ENCODE measurements at places on chromosomes 5 and 9.

- peak; percentile 97 for DNase-seq
Observed at GRCh38 chr9:137055385-137056364, 1.8 kb upstream of the ENTPD2 start.

- no peak for DNase-seq
Observed at GRCh38 chr9:27499451-27499850, 24.6 kb upstream of the IFNK start.

- no peak for DNase-seq
Observed at GRCh38 chr9:87547671-87548081, 50.0 kb downstream of the DAPK1 start.

DNA sequence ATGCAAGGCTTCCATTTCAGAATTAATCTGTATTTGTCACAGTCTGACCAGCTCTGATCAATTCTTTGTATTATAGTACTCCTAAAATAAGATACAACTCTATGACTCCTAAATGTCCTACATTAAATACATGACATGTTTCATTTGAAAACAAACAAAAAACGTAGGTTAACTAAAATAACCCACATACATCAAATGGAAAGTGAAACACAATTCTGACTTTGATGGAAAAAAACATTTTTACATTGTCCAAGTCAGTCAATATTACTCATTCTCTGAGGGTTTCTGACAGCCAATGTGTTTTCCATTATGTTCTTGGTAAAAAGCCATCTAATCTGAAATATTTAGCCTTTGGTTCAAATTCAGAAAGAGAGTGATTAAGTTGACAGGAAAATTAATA is 8.7 kb downstream of the HMGCS1 start:
- DNase-seq = no peak

DNA sequence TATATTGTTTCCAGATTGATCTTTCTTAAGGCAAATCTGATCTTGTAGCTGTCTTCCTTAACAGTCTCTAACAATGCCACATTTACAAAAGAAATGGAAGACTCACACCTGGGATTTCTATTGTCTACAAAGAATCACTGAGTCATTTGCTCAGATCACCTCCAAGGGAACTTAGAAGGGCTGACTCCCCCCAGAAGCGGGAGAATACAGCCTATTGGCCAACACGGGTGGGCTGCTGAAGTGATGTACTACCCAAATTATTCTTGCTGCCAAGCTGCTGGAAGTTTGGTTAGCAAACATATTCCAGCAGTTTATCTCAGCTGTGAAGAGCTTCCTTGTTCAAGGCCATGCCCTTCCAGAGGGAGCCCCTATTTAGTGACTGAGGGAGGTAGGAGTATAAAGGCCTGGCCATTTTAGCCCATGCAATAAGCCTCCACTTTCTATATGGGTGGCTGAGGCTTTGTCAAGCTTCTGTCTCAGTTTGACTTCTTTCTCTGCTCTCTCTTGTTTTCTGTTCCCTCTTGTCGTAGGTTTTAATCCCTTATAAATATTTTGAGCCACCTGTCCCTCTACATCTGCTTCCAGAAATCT is 379.4 kb downstream of the PRR16 start:
- DNase-seq = no peak

- DNase-seq = no peak
Observed at GRCh38 chr5:16057277-16057676, 122.3 kb downstream of the MARCHF11 start.

DNA sequence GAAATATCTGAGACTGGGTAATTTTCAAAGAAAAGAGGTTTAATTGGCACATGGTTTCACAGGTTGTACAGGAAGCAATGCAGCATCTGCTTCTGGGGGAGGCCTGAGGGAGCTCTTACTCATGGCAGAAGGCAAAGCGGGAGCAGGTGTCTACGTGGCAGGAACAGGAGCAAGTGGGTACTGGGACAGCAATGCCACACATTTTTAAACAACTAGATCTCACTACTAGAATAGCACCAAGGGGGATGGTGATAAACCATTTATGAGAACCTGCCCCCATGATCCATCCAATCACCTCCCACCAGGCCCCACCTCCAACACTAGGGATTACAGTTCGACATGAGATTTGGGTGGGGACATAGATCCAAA is 47.6 kb upstream of the HOMER1 start:
- no peak for DNase-seq

DNA sequence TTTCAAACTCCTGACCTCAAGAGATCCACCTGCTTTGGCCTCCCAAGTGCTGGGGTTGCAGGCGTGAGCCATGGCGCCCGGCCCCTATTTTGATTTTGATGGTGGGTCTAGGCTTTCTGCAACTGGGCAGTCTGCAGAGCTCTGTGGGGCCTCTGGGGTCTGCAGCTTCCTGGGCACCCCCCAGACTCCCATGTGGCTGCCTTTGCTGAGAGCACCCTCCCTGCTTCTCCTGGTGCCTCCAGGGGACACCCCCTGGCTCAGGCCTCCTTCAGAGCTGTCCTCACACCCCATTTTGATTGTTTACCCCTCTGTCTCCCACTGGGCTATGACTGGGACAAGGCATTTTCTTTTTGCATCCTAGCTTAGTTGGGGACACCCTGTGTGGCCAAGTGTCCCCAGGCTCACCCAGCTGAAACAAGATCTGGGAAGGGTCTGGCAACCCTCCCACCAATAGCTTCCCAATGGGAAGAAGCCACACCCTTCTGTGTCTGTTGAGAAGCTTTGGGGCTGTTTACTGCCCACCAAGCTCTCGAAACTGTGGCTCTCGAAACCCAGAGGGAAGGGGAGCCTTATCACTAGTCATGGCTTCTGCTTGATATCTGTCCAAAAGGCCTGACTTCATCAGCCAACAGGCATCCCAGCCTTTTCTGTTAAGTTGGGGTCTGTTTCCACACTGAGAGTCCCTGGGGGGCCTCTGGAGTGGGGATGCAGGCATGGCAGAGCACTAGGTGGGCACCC is 204.4 kb upstream of the IER5L start:
- DNase-seq = no peak

DNA sequence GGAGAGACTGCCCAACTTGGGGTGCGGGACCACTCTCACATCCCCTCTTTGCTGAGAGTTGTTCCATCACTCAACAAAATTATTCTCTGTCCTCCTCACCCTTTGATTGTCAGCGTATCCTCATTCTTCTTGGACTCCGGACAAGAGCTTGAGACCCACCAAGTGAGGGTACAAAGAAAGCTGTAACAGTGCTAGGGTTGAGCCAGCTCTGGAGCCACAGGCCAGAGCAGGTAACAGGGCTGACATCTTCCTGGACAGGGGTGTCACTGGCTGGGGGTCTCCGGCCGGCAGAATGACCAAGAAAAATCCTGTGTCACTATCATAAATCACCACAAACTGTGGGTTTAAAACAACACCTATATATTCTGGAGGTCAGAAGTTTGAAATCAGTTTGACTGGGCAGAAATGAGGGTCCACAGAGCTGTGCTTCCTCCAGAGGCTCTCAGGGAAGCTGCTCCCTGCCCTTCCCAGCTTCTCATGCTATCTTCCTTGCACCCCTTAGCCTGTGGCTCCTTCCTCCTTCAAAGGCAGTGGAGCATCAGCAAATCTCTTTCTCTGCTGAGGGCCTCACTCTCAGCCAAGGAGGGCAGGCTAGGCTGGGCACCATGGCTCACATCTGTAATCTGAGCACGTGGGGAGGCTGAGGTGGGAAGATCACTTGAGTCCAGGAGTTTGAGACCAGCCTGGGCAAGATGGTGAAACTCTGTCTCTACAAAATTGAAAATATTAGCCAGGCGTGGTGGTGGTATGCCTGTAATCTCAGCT is 4.1 kb upstream of the BBLN start:
- DNase-seq = no peak

DNA sequence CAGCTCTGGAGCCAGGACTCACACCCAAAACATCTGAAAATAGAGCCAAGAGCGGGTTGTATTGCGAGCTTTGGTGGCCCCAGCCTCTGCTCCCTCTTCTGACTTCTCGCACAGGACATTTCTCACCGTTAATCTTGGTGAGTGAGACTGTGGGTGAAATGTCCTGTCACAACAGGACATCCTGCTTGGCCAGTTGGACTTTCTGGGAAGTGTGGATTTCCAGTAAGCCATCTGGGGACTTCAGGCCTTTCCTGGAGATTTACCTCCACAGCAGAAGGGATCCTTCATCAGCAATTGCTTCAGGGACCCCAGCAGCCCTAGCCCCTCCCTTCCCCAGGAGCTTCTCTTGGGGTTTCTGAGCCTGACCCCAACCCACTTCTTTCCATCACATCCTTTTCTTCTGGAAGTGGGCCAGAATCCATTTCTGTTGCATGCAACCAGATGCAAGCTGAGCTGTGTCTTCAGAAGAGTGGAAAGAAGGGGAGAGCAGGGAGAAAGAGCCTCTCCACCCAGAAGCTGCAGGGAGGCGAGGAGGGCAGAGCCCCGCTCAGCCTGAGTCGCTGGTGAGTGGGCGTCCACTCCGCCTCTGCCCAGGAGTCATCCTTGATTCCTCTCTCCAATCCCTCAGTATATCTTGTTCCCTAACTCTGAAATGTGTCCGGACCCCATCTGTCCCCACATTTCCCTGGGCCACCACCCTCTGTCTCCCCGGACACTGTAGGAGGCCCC is 50.3 kb upstream of the GADD45G start:
- no peak for DNase-seq

DNA sequence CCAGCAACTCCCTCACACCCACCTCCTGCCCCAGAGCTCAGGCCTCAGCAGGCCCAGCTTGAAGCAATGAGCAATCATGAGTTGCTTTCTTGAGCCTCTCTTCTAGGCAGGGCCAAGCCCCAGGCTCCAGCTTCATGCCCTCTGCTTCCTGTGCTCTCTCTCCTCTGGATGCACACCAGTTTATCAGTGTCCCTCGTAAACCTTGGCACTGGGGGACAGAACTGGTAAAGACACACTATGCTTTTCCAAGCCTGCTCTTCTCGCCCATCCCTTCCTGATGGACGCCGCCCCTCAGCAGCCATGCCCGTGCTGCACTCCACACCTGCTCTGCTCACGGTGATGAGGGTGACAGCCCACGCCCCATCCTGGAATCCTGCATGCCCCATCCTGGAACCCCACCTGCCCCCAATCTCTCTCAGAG is 49.4 kb upstream of the ORM1 start:
- no peak for DNase-seq

DNA sequence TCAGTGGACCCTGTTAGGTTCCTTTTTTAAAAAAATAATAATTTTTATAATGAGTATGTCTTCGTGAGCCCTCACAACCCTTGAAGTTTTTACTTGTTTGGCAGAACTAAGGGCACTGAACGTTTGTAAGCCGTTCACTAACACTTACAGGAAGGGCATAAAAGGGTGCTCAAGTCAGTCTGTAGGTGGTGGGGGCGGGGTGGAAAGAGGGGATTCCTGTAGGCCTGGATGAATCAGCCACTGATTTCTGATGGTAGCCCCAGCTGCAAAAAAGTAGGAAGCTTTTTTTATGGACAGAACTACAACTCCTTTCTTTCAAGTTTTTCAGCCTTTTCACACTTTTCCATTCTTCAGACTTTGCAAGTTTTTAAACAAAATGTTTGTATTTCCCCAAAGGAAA is 35.8 kb downstream of the PIK3R1 start:
- no peak for DNase-seq

DNA sequence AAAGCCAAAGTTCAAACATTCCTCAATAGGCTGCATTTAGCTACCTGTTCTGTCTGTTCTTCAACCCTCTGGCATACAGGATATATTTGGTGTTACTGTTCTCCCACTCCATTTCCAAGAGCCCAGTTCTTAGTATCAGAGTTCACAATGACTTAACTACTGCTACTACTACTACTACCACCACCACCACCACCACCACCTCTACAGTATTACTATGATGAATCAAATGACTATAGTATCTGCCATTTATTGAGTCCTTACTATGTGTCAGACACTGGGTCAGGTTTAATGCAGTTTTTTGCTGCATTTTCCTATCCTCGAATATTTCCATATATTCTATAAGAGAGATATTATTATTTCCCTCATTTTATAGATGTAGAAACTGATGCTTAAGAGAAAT is 937 bp upstream of the CD180 start:
- DNase-seq = no peak

GRCh38 chr5:96624596-96624995 is 37.6 kb upstream of the CAST start:
- no peak for DNase-seq

DNA sequence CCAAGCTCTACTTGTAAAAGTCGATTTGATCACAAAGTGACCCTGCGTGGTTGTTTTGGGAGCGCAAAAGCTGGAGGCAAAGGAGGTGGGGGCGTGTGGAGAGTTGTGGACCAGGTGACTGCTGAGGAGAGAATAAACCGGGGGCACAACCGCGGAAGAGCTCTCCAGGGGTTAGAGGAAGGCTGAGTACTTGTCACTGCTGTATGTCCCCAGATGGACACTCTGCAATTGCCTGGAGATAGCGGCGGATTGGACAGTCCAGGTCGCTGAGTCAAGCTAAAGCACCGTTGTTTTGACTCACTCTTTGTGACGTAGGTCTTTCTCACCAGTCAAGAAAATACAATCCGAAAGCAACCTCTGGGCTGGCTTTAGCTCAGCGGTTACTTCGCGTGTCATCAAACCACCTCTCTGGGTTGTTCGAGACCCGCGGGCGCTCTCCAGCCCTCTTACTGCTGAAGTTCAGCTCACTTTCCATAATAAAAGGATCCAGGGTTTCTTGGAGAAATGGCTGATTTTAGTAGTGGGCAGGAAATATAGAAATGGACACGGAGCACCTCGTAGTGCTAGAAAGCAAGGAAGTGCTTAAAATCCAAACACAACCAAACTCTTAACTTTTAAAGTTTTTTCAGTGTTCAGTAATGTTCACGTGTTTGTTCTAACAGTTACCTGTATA is 25.7 kb downstream of the ZMAT2 start:
- DNase-seq = peak; percentile 38

- no peak for DNase-seq
Observed at GRCh38 chr5:176812269-176813259, 2.2 kb downstream of the UNC5A start.

DNA sequence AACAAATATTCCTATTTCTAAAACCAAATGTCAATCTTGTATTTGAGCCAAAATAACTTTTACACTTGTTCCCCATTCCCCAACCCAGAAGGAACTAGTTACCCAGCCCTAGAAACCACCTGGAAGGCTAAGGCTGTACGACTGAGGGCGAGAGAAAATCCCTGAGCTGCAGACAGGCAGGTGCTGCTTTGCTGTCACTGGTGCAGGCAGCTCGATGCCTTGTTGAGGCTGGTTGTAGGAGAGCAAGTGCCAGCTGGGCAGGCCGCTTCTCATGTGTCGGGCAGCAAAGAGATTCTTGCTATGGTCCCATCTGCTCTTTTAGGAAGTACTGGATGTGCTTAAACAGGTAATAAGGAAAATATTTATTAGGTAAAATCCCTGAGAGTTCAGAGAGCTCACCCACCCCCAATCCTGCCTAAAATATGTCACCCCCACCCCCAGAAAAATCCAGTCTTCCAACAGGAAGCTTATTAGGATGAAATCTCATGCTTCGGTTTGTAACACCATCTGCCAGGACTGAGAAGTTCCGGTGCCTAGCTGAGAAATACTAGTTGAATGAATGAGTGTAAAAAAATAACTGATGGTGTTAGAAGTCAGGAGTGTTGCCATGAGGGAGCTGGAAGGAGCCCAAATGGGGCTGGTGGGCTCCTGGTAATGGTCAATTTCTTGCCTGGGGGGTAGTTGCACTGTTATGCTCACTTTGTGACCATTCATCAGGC is 91.1 kb upstream of the DMRT1 start:
- no peak for DNase-seq

- no peak for DNase-seq
Observed at GRCh38 chr5:78922879-78923621, 62.1 kb downstream of the ARSB start.

- peak; percentile 87 for DNase-seq
Observed at GRCh38 chr5:32027717-32028458, 146.2 kb downstream of the GOLPH3 start.
